ENCODE measurements at places on chromosomes 13 and 19.

- DNase-seq: no peak
Measured at GRCh38 chr13:64327505-64328194, 2902.5 kb downstream of the PCDH9 start.

GRCh38 chr13:100610391-100611347, 22.1 kb upstream of the GGACT start:
- no peak for DNase-seq

DNA sequence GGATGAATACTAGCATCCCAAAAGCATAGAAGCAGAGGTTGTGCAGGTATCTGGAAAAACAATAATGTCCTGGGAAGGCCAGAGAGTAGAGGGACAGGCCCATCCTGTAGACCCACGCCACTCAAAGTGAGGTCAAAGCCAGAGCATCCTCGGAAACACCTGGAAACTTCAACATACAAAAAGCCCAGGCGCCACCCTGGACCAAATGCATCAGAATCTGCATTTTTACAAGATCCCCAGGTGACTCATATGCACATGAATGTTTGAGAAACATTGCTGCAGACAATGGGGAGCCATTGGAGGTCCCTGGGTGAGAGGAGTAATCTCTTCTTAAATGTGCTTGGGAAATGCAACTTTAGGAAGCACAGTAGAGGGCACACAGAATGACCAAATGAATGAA, 684.1 kb downstream of the DIAPH3 start:
- DNase-seq: no peak

- DNase-seq: no peak
Measured at GRCh38 chr19:23118400-23118799, 1.6 kb downstream of the ZNF730 start.

GRCh38 chr19:13839938-13840304, 37.0 kb upstream of the NANOS3 start:
- no peak for DNase-seq

- DNase-seq: no peak
Measured at GRCh38 chr13:74870865-74871264, 611.1 kb downstream of the TBC1D4 start.

- no peak for DNase-seq
Measured at GRCh38 chr13:78398743-78399410, 204.5 kb downstream of the POU4F1 start.

DNA sequence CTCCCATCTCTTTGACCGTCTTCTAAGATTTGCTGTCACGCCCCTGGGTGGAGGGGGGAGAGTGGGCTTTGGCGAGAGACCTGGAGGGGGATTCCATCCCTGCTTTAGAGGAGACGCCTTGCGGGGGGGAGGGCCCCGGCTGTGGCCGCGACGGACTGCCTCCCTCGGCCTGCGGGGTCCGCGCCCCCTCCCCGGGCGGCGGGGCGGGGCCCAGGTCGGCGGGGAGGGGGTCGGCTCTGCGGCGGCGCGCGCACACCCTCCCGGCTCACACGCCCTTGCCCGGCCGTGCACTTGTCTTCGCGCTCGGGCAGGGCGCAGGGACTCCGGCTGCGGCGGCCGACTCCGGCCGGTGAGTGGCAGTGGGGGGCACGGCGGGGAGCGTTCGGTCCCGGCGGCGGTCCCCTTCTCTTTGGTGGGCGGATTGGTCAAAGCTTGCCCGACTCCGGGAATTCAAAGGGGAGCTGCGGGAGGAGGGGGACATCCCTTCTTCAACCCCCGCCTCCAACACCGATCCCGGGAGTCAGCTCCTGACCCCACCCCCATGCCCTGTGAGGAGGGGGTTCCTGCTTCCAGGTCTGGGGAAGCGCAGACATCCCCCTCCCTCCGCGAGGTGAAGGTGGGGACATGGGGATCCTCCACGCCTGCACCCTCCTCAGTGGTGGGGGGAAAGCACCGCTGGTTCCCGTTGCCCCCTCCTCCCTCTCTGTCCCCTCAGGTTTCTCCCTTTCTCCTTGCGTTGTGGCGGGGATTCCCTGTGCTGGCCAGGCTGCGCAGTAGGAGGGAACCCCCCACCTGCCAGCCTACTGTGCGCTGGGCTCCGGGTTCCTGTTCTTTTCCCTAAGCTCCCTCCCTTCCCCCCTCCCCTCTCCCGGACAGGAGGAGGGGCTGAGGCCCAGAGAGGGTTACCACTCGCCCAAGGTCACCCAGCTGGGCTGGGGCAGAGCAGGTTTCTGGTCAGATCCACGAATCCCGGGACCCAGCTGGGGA, 14.6 kb upstream of the KCNN1 start:
- no peak for DNase-seq

- peak; percentile 54 for DNase-seq
Measured at GRCh38 chr19:4638828-4639530, at the start of gene TNFAIP8L1. TNFAIP8L1 (plus strand) TSS chr19:4639516; CDS start chr19:4651870, 12,354 bp downstream.

DNA sequence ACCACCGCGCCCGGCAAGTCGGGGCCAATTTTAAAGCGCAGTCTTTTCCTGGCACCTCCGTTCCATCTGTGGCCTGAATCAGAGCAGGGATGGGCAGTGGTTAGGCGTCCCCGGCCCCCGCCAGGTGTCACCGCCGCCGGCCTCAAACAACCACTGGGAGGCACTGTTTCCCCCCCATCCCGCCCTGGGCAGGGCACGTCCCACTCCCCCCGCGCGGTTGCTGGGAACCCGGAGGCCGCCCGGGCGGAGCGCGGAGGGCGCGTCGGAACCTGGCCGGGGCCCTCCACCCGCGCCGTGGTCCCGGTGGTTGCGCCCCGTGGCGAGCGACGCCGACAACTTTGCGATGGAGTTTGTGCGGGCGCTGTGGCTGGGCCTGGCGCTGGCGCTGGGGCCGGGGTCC, at the start of gene GRIN3B:
TSS of gene GRIN3B (plus strand) at position 325 of the 400 bp plus-strand sequence. CDS start at position 344, 19 bp downstream.
- no peak for DNase-seq

DNA sequence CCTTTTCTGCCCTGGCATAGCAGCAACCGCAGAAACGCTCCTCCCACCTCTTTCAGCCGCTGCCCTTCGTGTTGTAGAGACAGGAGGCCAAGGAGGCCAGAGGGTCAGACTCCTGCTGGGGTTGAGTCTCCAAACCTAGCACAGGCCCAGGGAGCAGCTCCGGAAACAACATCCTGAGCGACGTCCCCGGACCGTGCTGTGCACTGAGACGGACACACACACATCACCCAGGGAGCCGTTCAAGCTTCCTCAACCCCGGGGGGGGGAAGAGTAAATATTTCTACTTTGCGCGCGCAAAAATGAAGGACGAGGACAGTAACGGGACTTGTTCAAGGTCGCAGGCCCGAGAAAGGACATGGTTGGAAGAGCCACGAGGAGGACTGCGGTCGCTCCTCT, 657 bp downstream of the ZNF550 start:
- no peak for DNase-seq

GRCh38 chr19:3665681-3666544, 34.4 kb downstream of the PIP5K1C start:
- peak; percentile 53 for DNase-seq

DNA sequence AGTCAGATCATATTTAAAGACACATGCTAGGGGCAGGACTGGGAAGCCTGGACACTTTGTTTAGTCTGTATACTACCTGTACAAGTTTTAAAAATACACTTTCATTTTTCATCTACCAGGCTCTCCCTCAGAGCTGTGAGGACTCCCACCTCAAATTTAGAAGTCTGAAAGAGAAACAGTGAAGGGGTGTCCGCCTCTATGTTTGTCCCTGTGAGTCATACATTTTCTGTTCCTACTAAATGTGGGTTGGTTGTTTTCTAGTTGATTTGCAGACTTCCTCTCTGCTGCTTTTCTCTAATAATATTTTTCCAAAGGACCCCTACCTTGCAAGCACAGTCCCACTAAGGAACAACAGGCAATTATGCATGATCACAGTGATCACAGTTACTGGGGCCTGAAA, 110.5 kb downstream of the ENOX1 start:
- no peak for DNase-seq

DNA sequence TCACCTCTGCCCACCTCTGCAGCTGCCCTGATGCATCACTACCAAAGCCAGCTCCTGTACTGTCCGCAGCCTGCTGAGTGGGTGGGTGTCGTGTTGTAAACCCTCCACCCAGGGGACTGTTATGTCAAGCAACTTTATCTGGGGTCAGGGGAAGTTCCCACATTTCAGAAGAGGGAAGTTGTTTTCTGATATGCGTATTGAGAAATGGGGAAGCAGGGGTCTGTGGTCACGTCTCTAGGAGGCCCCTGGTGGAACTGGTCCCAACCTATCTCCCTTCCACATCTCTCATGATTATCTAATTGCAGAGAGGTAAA, 31.2 kb downstream of the CLEC17A start:
- no peak for DNase-seq

GRCh38 chr13:110535526-110535925, 26.0 kb downstream of the RAB20 start:
- DNase-seq: no peak

DNA sequence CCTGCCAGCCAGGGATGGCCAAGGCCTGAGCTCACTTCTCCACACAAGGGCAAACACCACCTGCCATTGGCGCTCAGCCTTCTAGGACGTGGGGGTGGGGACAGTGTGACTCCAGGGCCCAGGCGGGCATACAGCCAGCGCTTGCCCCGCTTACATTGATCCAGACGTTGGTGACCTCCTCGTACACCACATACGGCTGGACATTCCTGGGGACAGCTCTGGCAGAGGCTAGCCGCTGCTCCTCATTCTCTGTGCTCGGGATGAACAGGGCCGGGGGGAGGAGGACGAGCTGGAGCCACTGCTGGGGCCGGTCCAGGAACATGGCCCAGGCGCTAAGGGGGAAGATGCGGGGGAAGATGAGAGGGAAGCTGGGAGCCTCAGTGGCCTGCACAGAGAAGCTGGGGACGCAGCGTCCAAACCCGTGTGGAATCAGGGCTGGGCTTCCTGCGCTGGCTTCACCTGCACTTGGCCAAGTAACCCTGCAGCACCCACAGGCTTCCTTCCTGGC, 25.1 kb upstream of the MYDGF start:
- no peak for DNase-seq

GRCh38 chr13:74000876-74001275, 133.3 kb downstream of the KLF12 start:
- no peak for DNase-seq

- DNase-seq: peak; percentile 58
Measured at GRCh38 chr13:42041011-42041683, 7.3 kb upstream of the DGKH start.

GRCh38 chr19:54431255-54431838, 16.1 kb downstream of the TTYH1 start:
- DNase-seq: no peak

DNA sequence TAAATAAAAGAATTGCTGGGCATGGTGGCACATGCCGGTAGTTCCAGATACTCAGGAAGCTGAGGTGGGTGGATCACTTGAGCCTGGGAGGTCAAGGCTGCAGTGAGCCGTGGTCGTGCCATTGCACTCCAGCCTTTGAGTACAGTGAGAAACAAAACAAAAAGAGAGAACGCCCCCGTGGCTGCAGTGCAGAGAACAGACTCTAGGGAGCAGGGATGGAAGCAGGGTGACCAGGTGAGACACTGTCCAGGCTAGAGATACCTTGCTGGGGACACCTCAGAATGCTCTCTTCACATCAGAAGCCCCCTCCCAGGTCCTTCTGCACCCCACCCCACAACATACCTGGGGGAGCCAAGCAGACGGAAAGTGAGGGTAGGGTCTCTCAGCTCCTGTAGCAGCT, 24.8 kb downstream of the MAP4K1 start:
- no peak for DNase-seq

- DNase-seq: no peak
Measured at GRCh38 chr13:19845758-19846157, 17.7 kb downstream of the ZMYM5 start.

DNA sequence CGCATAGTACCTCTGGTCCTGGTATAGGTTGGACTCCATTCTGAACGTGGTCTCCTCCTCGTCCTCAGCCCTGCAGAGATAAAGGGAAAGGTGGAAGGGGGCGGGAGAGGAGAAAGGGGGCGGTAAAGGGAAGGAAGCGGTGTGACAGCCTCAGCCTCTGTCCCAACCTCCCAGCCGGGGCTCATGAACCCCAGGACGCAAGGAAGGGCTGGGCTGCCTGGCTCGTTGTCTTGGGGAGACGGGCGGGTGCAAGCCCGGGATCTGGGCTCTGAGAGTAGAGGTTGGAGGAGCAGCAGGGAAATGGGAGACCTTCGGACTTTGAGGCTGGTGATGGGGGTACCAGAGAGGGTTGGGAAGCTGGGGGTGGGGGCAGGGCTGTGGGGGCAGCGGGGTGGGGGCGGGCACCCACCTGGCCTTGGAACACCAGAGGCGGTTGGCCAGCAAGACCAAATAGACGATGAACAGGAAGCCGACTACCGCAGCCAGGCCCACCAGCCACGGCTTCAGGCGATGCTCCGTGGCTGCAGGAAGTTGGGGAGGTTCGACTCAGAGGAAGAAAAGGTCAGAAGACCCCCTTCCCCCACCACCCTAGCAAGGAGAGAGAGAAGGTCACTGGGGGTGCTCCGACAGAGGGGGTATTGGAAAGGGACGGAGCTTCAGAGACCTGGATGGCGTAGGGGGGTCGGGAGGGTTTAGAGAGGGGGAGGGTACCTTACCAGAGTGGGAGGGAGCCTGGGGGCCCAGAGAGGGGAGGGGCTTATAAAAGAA, 1.7 kb downstream of the SMIM24 start:
- no peak for DNase-seq

- DNase-seq: peak; percentile 38
Measured at GRCh38 chr19:6273701-6274601, 5.8 kb downstream of the MLLT1 start.

GRCh38 chr19:3575260-3575741, 2.6 kb downstream of the HMG20B start:
- DNase-seq: peak; percentile 38

DNA sequence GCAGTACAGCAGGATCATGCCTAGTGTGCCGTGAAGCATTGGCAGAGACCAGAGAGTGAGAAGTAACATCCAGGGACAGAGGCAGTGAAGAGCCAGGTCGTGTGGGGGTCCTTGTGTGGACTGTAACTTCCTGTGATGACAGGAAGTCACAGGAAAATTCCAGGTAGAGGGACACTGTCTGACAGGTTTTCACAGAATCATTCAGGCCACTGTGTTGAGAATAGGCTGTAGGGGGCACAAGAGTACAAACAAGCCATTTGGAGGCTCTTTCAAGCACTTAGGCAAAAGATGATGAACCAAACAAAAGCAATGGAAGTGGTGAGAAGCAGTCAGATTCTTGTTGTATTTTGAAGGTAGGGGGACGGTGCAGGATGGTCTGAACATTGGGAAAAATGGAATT, 46.4 kb downstream of the N4BP2L1 start:
- no peak for DNase-seq

DNA sequence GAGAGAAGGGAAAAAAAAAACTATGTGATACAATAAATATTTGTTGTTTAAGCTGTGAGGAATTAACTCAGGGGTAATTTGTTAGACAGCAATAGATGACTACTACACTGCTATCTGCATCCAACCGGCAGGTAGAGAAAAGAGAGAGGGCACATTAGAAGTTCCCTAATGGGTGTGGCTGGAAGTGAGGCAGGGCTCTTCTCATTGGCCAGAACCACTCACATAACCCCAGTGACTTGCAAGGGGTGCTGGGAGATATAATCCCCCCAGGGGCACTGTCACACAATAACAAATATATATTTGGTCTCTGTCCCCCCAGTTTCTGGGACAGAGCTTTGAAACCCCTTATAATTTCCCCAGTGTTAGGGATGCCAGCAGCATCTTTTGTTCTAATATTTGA, 24.3 kb downstream of the FGF21 start:
- no peak for DNase-seq

GRCh38 chr13:90185734-90186133, 1161.8 kb upstream of the MIR17HG start:
- DNase-seq: no peak
